Body of pancreas (tissue), 4 donors: ENCODE measurements at places on chromosomes 13 and 19. TPM values are rescaled to one million over a fixed set of nuclear protein-coding genes. Genes with fewer than 3 reads are reported as not detected.

GRCh38 chr19:40613690-40614621, 12.8 kb downstream of the LTBP4 start:
- no peak overlapping the region for H3K4me3 ChIP-seq
- H3K4me1 ChIP-seq = peaks cover 17% of the 10 kb centered on the region
- H3K27ac ChIP-seq = no peak overlapping the region
- peak; percentile 75 for DNase-seq

DNA sequence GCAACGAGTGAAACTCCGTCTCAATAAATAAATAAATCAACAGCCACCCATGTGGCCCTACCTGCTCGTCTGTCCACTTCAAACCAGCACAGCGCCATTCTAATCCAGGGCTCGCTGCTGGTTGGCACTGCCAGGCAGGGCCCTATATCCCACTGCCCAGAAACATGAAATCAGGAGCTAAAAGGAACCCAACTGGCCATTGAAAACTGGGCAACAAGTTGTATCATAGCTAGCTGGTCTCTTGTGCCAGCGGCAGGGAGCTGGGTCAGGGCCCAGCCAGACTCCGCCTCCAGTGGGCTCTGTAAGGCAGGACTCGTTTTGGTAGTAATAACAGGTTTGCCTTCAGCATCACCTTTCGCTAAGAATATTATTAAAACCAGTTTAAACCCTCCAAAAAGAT, 39.3 kb downstream of the GGACT start:
- H3K36me3 ChIP-seq = no peaks in the 10 kb centered on the region
- no peak overlapping the region for H3K4me3 ChIP-seq
- peaks cover 29% of the 10 kb centered on the region for H3K4me1 ChIP-seq
- H3K27me3 ChIP-seq = no peaks in the 10 kb centered on the region
- H3K27ac ChIP-seq = no peak overlapping the region

- no peak for DNase-seq
- no peak overlapping the region for H3K27ac ChIP-seq
Observed at GRCh38 chr19:35291259-35291658, 702 bp upstream of the MAG start.

DNA sequence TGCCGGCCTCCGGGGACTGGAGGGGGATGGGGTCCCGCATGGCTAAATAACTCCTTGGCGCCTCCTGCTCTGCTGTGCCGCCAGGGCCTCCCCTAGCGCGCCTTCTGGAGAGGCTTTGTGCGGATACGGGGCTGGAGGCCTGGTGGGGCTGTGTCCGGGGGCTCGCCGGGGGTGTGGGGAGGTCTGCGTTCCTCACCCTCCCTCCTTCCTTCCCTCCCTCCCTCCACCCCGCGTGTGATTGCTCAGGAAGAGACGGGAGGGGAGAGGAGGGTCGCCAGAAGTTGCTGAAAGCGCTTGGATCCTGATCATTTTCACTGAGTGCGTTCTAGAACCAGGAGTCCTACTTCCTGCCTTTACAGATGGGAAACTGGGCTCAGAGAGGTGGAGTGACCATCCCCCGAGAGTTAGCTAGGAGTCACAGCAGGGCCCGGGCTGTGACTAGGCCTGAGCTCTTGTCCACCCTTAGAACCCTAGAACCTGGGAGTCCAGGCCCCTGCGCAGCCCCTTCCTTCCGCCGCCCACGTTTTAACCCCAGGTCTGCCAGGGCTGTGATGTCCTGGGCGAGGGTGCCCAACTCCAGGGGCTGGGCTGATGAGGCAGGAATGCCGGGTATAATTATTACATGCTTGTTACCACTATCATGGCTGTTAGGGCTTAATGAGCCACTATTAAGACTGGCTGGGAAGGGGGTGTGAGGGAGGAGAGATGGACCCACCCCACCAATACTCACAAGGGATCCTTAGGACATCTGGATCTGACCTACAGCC, 782 bp upstream of the JUND start:
- H3K27ac ChIP-seq = peak overlapping the region; percentile 100
- peaks cover 7% of the 10 kb centered on the region for H3K36me3 ChIP-seq
- DNase-seq = no peak
- H3K27me3 ChIP-seq = no peaks in the 10 kb centered on the region
- peaks cover 32% of the 10 kb centered on the region for H3K4me1 ChIP-seq

- H3K4me1 ChIP-seq = peaks cover 13% of the 10 kb centered on the region
- H3K27ac ChIP-seq = no peak overlapping the region
- no peaks in the 10 kb centered on the region for H3K36me3 ChIP-seq
- H3K4me3 ChIP-seq = no peak overlapping the region
Observed at GRCh38 chr19:46209051-46209450, 20.5 kb upstream of the IGFL1 start.

- H3K4me3 ChIP-seq = no peak overlapping the region
- no peaks in the 10 kb centered on the region for H3K27me3 ChIP-seq
- H3K36me3 ChIP-seq = no peaks in the 10 kb centered on the region
- no peaks in the 10 kb centered on the region for H3K4me1 ChIP-seq
- no peak for DNase-seq
Observed at GRCh38 chr13:99173606-99174005, 27.0 kb upstream of the UBAC2 start.

GRCh38 chr19:401866-402511, 7.0 kb downstream of the C2CD4C start:
- no peaks in the 10 kb centered on the region for H3K36me3 ChIP-seq
- H3K4me3 ChIP-seq = no peak overlapping the region
- no peak for DNase-seq
- no peaks in the 10 kb centered on the region for H3K27me3 ChIP-seq

- H3K36me3 ChIP-seq = peaks cover 4% of the 10 kb centered on the region
- H3K4me3 ChIP-seq = no peak overlapping the region
- H3K4me1 ChIP-seq = no peaks in the 10 kb centered on the region
- no peaks in the 10 kb centered on the region for H3K27me3 ChIP-seq
- H3K27ac ChIP-seq = no peak overlapping the region
Observed at GRCh38 chr13:44938854-44939253, 50.4 kb downstream of the NUFIP1 start.

GRCh38 chr13:63389756-63390155, 1974.1 kb upstream of the PCDH20 start:
- no peak for DNase-seq
- H3K36me3 ChIP-seq = no peaks in the 10 kb centered on the region
- no peak overlapping the region for H3K4me3 ChIP-seq
- H3K27ac ChIP-seq = no peak overlapping the region
- H3K27me3 ChIP-seq = no peaks in the 10 kb centered on the region

GRCh38 chr19:5141850-5142724, 173.2 kb downstream of the KDM4B start:
- no peaks in the 10 kb centered on the region for H3K4me1 ChIP-seq
- DNase-seq = no peak
- H3K27me3 ChIP-seq = no peaks in the 10 kb centered on the region

DNA sequence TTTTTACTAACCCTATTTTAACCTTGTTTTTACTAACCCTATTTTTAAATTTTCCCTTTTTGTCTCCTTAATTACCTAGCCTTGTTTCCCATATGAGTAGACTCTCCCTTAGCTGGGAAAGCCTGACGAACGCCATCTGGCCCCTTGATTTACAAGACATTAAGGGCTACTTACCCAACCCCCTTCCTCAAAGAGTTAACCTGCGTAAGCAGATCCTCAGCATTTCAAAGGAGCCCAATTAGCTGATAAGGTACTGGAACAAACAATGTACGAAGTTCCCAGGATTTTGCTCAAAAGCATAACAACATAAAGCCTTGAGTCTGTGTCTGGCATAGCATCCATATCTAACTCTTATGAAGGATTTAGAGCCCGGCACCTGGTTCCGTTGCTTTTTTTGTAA, 4.7 kb upstream of the MVB12A start:
- H3K27me3 ChIP-seq = no peaks in the 10 kb centered on the region
- DNase-seq = no peak
- no peak overlapping the region for H3K27ac ChIP-seq

DNA sequence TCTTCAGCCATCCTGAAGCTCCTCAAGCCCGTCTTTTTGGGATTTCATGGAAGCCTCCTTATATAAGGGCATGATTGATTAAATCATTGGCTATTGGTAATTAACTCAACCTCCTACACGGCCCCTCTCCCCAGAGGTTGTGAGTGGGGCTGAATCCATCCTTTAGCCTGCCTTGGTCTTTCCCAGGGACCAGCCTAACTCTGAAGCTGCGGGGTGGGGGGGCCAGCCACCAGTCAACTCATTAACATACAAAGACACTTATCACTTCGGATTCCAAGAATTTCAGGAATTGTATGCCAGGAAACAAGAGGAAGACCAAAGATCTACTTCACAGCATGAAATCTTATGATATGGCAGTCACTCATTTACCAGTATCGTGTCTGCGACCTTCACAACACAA, 9.9 kb downstream of the COL4A1 start:
- DNase-seq = no peak
- no peak overlapping the region for H3K27ac ChIP-seq
- H3K27me3 ChIP-seq = no peaks in the 10 kb centered on the region
- H3K4me1 ChIP-seq = peaks cover 16% of the 10 kb centered on the region

GRCh38 chr13:106143392-106143791, 392.1 kb downstream of the EFNB2 start:
- H3K4me1 ChIP-seq = peaks cover 36% of the 10 kb centered on the region
- no peak overlapping the region for H3K27ac ChIP-seq

- DNase-seq = peak; percentile 61
- H3K27me3 ChIP-seq = no peaks in the 10 kb centered on the region
- no peak overlapping the region for H3K27ac ChIP-seq
- H3K36me3 ChIP-seq = peaks cover 10% of the 10 kb centered on the region
Observed at GRCh38 chr13:110644892-110645521, 29.7 kb downstream of the NAXD start.

- H3K27ac ChIP-seq = no peak overlapping the region
- H3K27me3 ChIP-seq = no peaks in the 10 kb centered on the region
- no peaks in the 10 kb centered on the region for H3K36me3 ChIP-seq
Observed at GRCh38 chr13:109384491-109385241, 401.7 kb downstream of the IRS2 start.

DNA sequence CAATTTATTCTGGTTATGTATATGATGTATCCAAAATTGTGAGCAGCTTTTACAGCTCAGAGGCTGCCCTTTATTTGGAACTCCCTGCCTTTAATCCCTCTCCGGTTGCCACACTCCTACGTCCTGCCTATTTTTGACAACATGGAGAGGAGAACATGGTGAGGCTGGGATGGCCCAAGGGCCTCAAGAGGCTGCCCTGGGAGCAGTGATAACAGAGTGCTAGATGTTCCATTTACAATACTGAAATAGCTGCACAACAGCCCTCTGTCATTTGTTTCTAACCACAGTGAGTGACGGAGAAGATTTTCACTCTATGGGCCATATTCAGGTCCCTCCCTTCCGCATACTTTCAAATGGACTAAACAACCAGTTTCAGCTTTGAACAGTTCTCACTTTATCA, 33.4 kb downstream of the STARD13 start:
- H3K4me1 ChIP-seq = peaks cover 3% of the 10 kb centered on the region
- H3K27me3 ChIP-seq = no peaks in the 10 kb centered on the region
- H3K36me3 ChIP-seq = no peaks in the 10 kb centered on the region
- H3K4me3 ChIP-seq = no peak overlapping the region

GRCh38 chr19:6318772-6319171, 14.6 kb downstream of the ACER1 start:
- H3K4me3 ChIP-seq = no peak overlapping the region
- H3K27me3 ChIP-seq = no peaks in the 10 kb centered on the region
- DNase-seq = no peak
- no peaks in the 10 kb centered on the region for H3K36me3 ChIP-seq
- H3K27ac ChIP-seq = no peak overlapping the region

DNA sequence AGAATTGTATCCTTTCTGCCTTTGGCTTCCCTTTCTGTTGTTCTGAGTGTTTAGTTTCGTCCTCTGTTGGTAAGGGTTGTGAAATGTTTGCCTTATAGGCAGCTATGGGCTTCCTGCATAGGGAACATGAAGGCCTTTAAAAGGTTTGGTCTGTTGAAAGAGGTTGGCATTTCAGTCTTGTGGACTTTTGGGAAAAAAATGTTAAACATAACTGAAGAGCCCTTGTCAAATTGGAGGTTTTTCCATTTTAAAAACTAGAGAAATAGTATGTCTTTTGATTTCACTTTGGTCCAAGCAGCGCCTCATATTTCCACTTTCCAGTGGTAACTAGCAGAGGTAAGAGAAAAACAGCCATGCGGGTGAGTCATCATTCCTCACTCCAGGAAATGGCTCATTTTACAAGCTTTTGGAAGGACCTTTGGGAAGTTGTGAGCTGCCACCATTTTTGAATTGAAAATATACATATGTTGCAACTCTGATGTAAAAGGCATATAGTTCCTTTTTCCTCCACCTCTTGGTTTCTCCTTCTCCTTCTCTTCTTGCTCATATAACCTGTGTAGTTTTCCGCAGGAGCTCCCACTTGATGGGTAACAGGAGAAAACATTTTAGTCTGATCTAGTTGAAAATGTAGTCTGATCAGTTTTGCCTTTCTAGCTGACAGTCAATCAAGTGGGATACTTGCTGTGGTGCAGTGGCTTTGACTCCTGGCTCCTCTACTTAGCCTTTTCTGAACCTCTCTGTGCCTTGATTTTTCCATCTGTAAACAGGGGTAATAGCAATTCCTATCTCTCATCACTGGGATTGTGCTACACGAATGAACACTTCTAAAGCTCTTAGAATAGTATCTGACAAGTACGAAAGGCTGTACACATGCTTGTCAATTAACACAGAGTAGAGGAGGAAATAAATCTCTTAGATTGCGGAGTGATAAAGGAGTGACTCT, 23.0 kb downstream of the GPC6 start:
- no peak for DNase-seq
- peaks cover 5% of the 10 kb centered on the region for H3K4me1 ChIP-seq
- no peak overlapping the region for H3K27ac ChIP-seq
- H3K27me3 ChIP-seq = no peaks in the 10 kb centered on the region
- H3K4me3 ChIP-seq = no peak overlapping the region

GRCh38 chr19:33795370-33796163, 1.1 kb upstream of the KCTD15 start:
- peak overlapping the region; percentile 90 for H3K27ac ChIP-seq
- peak; percentile 82 for DNase-seq
- H3K4me1 ChIP-seq = peaks cover 32% of the 10 kb centered on the region

DNA sequence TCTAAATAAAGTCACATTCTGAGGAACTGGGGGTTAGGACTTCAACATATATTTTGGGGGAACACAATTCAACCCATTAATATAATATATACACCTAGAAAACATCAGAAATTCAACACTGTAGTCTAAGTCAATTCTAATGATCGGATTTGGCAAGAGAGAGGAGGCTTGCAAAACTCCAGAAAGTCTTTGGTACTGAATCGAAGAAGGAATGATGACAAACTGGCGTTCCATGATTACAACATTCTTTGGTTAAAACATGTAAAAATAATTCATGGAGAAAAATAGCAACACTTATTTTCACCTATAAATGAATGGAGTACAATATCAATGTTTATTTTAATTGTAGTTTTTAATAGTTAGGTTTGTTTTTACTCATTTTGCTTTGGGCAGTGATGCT, 62.4 kb downstream of the MBNL2 start:
- no peaks in the 10 kb centered on the region for H3K27me3 ChIP-seq
- no peak for DNase-seq
- H3K27ac ChIP-seq = no peak overlapping the region
- no peak overlapping the region for H3K4me3 ChIP-seq
- peaks cover 43% of the 10 kb centered on the region for H3K4me1 ChIP-seq

- DNase-seq = no peak
- no peaks in the 10 kb centered on the region for H3K27me3 ChIP-seq
- no peaks in the 10 kb centered on the region for H3K4me1 ChIP-seq
- no peaks in the 10 kb centered on the region for H3K36me3 ChIP-seq
- H3K4me3 ChIP-seq = no peak overlapping the region
- H3K27ac ChIP-seq = no peak overlapping the region
Observed at GRCh38 chr19:39738814-39739213, 985 bp upstream of the CLC start.

TNFSF9 gene
- not detected for total RNA-seq

GJA3 gene
- total RNA-seq = not detected

PCID2 gene
- 23.7 TPM for total RNA-seq

ZNF700 gene
- total RNA-seq = 26.4 TPM

ZNF880 gene
- total RNA-seq = 17.8 TPM

SLC25A41 gene
- not detected for total RNA-seq

CNFN gene
- not detected for total RNA-seq

CGB5 gene
- total RNA-seq = not detected

NLRP11 gene
- total RNA-seq = not detected

GPR183 gene
- 3.6 TPM for total RNA-seq
